ENCODE measurements at places on chromosomes 6 and 20. TPM values are rescaled to one million over a fixed set of nuclear protein-coding genes. Genes with fewer than 3 reads are reported as not detected.

DNA sequence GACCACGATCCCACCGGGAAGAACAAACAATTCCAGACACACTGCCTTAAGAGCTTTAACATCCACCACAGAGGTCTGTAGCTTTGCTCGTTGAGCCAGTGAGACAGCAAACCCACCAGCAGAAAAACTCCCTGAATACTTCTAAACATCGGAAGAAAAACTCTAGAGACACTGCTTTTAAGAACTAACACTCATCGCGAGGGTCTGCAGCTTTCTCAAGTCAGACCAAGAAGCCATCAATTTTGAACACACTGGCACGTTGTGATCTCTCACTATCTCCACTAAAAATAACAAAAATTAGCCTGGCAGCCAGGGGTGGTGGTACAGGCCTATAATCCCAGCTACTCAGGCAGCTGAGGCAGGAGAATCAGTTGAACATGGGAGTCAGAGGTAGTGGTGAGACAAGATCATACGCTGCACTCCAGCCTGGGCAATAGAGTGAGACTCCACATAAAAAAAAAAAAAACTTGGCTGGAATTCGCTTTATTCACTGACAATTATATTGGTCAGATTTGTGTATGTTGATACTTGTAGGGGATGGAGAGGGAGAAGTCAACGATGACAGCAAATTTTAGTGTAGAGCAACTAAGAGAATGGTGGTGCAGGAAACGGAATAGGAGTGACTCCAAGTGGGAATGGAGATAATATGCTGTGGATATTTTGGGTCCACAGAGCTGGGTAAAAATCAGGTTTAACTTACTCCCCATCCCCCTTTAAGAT lies 860 bp upstream of the TMEM14C start:
- no peak for DNase-seq

The PLG gene
- total RNA-seq: not detected

GRCh38 chr6:139336488-139336887 lies 38.0 kb downstream of the CITED2 start:
- DNase-seq: no peak

DNA sequence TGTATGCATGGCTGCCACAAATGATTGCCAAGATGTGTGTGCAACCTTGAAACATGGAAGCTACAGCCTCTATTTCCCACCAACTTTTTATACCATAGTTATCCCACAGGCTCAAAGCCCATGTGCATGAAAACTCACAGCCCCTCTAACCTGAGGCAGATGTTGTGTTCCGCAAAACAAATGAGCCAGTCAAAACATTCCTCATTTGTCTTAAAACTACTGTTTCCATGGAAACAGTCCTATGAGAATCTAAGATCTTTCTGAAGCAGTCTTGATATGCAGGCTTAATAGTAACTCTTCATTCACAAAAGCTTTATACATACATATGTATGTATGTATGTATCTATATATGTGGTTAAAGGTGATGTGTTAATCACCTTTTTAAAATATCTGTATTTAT lies 31.2 kb upstream of the MANEA start:
- no peak for DNase-seq

The WFDC8 gene
- not detected for total RNA-seq

The PM20D2 gene
- total RNA-seq: 28.8 TPM

The C6orf132 gene
- total RNA-seq: 53.9 TPM

GRCh38 chr6:116028233-116028632 lies 32.5 kb downstream of the FRK start:
- DNase-seq: no peak

DNA sequence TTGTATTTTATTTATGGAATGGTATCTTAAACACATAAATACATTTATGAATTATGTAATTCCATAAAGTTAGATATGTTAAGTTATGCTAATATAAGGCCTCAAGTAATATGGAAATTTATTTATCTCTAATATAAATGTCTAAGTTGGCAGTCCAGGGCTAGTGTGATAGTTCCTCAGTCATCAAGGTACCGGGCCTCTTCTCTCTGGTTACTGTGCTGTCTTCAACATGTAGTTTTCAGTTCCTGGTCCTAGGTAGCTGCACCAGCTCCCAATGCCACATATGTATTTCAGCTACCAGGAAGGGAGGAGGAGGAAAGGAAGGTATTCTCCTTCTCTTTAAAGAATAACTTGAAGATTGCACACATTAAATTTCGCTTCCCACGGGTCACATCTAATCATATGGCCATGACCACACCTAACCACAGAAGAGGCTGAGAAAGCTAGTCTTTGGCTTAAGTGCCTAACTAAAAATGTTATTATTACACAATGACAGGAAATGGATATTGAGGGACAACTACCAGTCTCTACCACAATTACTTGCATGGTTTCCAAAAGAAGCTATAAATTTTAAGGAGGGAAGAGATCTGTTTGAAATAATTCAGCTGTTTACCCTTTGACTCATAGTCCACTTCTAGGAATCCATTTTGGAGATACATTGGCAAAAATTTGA lies 68.6 kb downstream of the BCKDHB start:
- DNase-seq: no peak
